ENCODE measurements at places on chromosomes 5 and 9. TPM values are rescaled to one million over a fixed set of nuclear protein-coding genes. Genes with fewer than 3 reads are reported as not detected.

DNA sequence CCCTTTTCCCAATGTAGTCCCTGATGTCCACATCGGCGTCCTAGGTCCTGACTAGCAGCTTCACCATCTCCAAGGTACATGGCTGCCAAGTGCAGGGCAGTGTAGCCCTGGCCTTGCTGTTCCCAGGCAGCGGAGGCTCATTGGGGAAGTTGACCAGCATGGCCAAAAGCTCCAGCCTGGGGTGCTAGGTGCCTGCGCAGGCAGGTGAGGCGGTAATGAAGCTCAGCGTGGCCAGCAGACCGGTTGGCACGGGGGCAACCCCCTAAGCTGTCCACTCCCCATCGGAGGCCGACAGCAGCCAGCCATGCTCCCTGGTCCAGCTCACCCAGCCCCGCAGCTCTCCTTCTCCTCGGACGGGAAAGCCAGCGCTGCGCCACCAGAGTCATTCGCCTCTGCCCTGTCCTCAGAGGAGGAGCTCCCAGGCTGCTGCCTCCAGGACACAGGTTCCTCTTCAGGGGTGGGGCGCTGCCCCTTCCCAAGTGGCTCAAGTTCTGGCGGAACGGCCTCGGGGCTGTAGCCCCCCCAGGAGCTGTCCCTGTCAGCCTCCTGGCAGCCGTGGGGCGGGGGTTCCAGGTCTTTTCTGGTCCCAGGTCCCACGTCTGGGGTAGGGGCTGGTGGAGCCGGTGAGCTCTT lies 1218.2 kb downstream of the FOXD4L5 start:
- no peaks in the 10 kb centered on the region for H3K36me3 ChIP-seq
- H3K27me3 ChIP-seq = no peaks in the 10 kb centered on the region
- H3K27ac ChIP-seq = no peak overlapping the region
- H3K4me1 ChIP-seq = no peaks in the 10 kb centered on the region
- no peak overlapping the region for H3K4me3 ChIP-seq
- DNase-seq = no peak

- H3K4me1 ChIP-seq = peaks cover 19% of the 10 kb centered on the region
- peak; percentile 5 for DNase-seq
- peak overlapping the region; percentile 76 for H3K27ac ChIP-seq
- peaks cover 4% of the 10 kb centered on the region for H3K36me3 ChIP-seq
- no peaks in the 10 kb centered on the region for H3K27me3 ChIP-seq
These were observed 1.0 kb upstream of the SAP30L start for GRCh38 chr5:154444556-154445421.

GRCh38 chr5:29642601-29643000 lies 1550.9 kb upstream of the CDH6 start:
- no peaks in the 10 kb centered on the region for H3K4me1 ChIP-seq
- H3K27ac ChIP-seq = no peak overlapping the region
- H3K36me3 ChIP-seq = no peaks in the 10 kb centered on the region
- no peaks in the 10 kb centered on the region for H3K27me3 ChIP-seq
- DNase-seq = no peak
- no peak overlapping the region for H3K4me3 ChIP-seq

GRCh38 chr5:72238712-72239445 lies 81.2 kb downstream of the MRPS27 start:
- no peaks in the 10 kb centered on the region for H3K36me3 ChIP-seq
- no peak overlapping the region for H3K4me3 ChIP-seq
- H3K4me1 ChIP-seq = peaks cover 4% of the 10 kb centered on the region
- H3K27ac ChIP-seq = no peak overlapping the region
- no peak for DNase-seq

DNA sequence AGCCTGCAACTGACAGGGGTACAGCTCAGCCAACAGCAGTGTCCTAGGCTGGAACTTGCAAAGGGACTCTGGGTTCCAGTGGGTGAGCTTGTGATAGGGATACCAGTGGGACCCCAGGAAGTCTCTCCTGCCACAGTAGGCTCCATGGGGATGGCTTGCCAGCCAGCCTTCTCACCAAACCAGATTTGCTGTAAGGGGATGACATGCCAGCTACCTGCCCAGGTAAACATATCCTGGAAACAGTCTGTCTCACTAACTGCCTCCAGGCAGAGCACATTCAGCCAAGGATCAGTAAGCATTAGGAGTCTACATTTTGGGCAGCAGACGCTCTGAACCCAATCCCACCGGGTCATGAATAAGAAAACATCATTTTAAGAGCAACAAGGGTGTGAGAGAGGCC lies 49.9 kb downstream of the SIL1 start:
- peaks cover 61% of the 10 kb centered on the region for H3K4me1 ChIP-seq
- no peak overlapping the region for H3K4me3 ChIP-seq
- H3K27me3 ChIP-seq = no peaks in the 10 kb centered on the region
- peak; percentile 78 for DNase-seq
- peak overlapping the region; percentile 81 for H3K27ac ChIP-seq

DNA sequence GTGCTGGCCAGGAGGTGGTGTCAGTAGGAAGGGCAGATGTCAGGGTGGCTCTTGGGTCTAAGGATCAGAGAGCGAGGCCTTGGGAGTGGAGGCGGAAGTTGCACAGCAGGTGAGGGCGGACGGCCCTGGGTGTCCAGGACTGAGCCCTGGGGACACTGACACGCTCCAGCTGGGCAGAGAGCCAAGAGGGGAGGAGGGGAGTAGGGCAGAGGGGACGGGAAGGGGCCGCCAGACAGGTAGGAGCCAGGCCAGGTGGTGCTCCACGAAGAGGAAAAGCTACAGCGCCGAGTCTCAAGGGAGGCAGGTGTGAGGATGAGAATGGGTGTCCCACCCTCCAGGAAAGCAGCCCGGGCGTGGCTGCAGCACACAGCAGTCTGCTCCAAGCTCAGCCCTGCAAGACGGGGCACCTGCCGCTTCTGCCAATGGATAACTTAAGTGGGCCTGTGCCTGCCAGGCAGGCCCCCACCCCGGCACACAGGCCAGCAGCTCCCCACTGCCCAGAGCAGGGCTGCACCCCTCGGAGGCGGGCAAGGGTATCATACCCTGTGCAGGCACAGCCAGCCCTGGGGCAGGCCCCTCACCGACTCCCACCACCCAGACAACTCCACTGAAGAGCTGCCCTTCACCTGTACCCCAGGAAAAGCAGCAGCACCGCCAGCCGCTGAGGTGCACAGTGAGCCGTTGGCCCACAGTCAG lies 4.9 kb downstream of the TPRN start:
- H3K4me3 ChIP-seq = no peak overlapping the region
- H3K36me3 ChIP-seq = peaks cover 1% of the 10 kb centered on the region
- DNase-seq = no peak

Gene INSL6
- not detected for total RNA-seq

Gene HEMGN
- 0.22 TPM for total RNA-seq

Gene AGPAT2
- total RNA-seq = 78.7 TPM

Gene RIOK2
- total RNA-seq = 16.4 TPM

Measured in thyroid gland (tissue), 4 donors.